ENCODE measurements at places on chromosomes 5 and 9.

GRCh38 chr5:8686707-8687106, 817.8 kb downstream of the MTRR start:
- no peak for DNase-seq

DNA sequence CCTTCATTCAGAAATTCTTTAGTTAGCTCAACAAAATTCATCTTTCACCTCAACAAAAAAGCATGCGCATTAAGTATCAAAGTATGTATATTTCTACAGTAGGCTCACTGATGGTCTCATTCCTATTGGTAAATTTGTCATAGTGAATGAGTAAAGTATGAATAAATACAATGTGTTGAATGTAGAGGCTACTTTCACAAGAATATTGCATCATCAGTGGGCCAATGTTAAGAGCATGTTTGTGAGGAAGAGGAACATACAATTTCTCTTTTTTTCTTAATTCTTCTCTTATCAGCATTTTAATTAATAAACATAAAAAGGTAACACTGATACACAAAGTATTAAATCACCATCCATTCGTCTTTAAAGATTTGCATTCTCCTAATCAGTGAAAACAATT, 505.1 kb downstream of the CETN3 start:
- DNase-seq: no peak

DNA sequence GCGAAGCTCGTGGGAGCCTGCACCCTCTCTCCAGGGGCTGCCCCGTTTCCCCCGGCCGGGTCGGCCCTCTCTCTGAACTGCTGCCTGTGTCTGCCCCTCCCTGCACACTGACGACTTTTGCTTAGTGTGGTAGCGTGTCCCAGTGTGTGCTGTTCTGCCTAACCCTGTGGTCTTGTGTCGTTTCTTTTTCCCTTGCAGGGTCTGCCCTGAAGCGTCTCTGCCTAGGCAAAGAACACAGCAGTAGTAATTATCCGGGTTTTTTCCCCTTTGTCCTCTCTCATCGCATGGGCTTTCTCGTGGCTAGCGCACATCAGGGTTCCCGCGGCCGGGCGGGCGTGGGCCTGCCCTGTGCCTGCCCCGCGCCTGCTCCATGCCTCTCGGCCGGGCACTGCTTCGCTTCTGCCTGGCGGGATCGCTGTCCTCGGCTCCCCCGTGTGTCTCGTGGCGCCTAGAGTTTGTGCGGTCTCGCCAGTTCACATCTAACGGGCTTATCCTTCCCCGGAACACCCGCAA, 122.7 kb downstream of the WNK2 start:
- no peak for DNase-seq

DNA sequence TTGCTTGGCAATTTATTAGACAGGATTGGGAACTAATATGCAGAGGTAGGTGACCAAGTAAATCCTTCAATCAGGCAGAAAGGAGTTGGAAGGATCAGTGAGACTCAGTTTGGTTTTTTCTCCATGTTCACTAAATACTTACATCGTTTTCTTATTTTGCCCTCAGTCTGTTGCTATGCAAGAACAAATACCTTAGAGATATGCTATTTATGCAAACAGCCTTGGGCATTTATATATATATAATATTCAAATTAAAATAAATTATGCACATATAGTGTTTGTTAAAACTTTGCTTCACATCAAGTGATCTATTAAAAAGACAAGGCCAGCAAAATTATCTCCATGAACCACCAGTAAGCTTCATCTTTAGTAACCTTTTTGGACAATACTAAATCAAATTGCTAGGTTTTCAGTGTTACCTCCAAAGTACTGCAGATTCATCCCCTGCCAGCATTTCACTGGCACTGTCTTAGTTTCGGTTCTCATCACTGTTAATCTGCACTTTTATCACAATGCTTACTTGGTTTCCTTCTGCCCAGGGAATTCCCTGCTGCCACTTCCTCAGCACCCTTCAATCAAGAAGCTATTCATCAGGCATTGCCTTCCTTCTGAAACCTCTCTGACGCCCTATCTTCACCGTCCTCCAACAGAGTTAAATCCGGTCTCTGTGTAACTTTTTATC, 26.0 kb upstream of the LIFR start:
- DNase-seq: no peak

- no peak for DNase-seq
Observed at GRCh38 chr5:163731256-163731655, 225.8 kb downstream of the MAT2B start.

- DNase-seq: no peak
Observed at GRCh38 chr9:132690696-132691095, 20.4 kb downstream of the GTF3C4 start.

- peak; percentile 57 for DNase-seq
Observed at GRCh38 chr9:85741095-85741874, 469 bp downstream of the AGTPBP1 start.

GRCh38 chr5:78162253-78162862, 132.1 kb downstream of the AP3B1 start:
- DNase-seq: no peak

Measured in T-helper 17 cell (primary cell).